AG04450 (cell line): ENCODE measurements at places on chromosomes 5 and 9. TPM values are rescaled to one million over a fixed set of nuclear protein-coding genes. Genes with fewer than 3 reads are reported as not detected.

- DNase-seq = no peak
Observed at GRCh38 chr5:31470608-31471007, 61.3 kb downstream of the DROSHA start.

Gene IFNA2
- polyA plus RNA-seq = not detected in 2 replicates

DNA sequence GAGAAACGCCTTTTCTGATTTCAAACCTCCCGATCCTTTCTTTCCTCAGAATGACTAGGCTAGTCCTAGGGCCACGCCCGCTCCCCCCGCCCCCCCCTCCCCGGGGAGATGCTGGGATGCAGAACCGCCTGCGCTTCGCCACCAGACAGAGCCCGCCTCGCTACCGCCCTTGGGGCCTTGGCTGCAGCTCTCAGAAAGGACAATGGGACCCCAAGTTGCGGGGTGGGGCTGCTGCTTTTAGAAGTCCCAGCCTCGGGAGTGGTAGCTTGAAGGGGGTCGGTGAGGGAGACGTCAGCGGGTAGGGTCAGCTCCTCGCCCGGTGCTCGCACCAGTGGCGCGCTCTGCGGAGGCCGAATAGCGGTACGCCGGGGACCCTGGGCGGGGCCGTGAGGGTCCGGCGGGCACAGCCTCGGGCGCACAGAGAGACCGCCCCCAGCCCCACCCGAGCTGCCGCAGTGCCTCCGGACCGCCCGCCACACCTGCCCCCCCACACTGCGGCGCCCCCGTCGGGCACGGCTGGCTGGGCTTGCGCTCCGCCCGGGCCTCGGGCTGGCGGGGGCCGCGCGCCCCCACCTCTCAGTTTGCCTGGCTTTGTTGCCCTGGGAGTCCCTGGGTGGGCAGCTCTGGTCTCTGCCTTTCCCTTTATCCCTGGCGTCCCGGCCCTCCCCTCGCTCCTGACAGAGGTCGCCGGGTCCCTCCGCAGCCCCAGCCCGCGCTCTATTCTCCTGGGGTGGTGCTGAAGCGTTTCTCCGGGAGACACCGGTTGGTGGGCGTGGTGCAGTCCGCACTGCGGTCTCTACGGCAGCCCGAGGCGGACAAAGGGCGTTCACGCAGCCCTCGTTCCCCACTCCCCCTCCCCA, 1.2 kb downstream of the MAP1B start:
- no peak for DNase-seq

Gene TMC1
- polyA plus RNA-seq = 0.11 TPM in 1 of 2 replicates, not detected in the other

DNA sequence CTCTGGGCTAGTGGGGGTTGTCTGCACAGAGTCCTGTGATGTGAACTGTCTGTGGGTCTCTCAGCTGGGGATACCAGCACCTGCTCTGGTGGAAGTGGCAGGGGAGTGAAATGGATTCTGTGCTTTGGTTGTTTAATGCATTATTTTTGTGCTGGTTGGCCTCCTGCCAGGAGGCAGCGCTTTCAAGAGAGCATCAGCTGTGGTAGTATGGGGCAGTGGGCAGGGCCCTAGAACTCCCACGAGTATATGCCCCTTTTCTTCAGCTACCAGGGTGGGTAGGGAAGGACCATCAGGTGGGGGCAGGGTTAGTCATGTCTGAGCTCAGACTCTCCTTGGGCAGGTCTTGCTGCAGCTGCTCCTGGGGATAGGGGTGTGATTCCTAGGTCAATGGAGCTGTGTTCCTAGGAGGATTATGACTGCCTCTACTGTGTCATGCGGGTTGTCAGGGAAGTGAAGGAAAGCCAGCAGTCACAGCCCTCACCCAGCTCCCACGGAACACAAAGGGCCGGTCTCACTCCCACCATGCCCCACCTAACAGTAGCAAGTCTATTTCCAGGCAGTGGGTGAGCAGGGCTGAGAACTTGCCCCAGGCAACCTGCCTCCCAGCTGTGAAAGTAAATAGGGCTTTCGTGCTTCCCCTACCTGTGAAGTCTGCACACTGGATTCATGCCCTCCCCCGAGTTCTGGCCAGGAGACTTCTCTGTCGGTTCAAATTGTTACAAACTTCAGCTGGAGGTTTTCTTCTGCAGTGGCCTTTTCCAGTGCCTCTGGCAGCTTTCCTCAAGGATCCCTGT, 25.7 kb upstream of the FAM81B start:
- DNase-seq = no peak

GRCh38 chr5:27784317-27784716, 745.9 kb upstream of the CDH9 start:
- DNase-seq = no peak

Gene PCDHA1
- 0.06 and 0.09 TPM in 2 replicates for polyA plus RNA-seq
